ENCODE measurements at places on chromosomes 3 and 15. TPM values are rescaled to one million over a fixed set of nuclear protein-coding genes. Genes with fewer than 3 reads are reported as not detected.

GRCh38 chr15:81155375-81156218, 21.5 kb downstream of the CFAP161 start:
- no peak for DNase-seq

The SPESP1 gene
- total RNA-seq: 1.8 TPM

DNA sequence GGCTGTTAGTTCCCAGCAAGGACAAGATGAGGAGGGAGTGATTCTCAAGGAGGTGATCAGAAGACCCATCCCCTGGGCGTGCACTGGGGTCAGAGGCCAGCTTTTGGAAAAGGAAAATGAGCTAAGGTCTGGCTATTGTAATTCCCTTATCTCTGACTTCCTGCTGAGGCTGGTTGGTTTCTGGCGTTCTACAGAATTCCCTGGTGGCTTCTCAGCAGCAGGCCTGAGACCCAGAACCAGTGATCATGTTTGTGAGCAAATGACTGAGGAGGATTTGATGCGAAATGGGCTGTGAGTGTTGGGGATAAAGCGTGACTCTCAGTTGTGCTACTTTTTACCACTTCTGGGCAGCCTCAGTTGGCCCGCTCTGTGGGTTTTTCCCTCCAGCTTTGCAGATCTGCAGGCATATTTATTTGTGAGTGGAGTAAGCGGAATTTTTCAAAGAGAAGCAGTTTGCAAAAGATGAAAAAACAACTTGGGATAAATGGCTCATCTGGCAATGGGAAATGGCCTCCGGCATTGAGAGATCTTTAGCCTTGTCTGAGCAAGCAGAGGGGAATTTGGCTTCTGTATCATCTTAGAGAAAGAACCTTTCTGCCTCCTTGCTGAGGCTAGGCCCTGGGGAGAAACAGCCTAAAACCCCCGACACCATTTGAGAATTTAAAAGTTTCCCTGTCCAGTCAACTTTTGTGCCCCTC, 102.7 kb downstream of the SLCO3A1 start:
- no peak for DNase-seq

DNA sequence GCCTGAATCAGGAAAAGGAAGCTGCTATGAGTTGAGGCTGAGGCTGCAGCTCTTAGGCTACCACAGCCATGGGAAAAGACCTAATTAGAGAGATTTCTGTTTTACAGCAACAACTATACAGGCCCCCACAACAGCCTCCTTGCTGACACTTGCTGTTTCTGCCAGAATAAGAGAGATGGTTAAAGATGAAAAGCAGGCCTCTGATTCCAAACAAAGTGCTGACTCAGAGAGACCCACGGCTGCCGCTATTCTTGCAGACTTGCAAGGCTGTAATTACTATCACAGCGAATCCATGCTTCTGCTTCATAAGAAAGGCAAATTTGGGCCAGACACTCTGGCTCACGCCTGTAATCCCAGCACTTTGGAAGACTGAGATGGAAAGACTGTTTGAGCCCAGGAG, 41.8 kb downstream of the MCF2L2 start:
- no peak for DNase-seq

- DNase-seq: no peak
These were observed 79.8 kb downstream of the RHCG start for GRCh38 chr15:89416339-89417183.

- DNase-seq: no peak
These were observed 132.2 kb upstream of the BNIP2 start for GRCh38 chr15:59821286-59821685.

The MRPL3 gene
- 47.7 TPM for total RNA-seq

The CCR9 gene
- total RNA-seq: not detected

DNA sequence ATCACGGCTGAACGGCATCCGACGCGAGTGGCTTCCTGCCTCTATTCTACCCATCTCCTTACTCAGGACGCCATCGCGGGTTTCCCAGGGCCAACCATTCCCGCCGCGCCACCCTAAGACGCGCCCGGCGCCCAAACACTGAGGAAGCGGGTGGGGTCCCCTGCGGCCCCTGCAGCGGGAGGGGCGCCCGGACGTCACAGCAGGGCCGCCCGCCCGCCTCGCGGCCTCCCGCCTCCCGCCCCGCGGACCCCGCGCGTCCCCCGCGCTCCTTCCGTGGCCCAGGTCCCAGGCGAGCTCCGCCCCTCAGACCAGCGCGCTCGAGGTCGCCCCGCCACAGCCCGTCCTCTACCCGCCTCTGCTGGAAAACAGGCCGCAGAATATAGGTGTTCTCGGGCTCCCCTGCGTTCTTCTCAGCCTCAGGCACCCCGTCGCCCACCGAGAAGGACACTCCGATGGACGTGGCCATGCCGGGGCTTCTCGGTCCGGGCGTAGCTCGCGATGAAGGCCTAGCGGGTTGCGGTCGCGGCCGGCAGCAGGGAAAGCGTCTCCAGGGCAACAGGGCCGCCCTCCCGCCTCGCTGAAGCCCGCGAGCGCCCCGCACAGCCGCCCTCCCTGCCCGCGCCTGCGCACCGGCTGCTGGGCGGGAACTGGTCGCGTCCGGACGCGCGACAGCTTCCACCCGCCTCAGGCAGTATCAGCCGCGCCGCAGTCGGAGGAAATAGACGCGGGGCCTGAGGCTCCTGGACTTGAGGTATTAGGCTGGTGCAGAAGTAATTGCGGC, at the start of gene DYNLT2B:
Gene DYNLT2B, minus strand, starts transcription at position 554 of the 781 bp plus-strand sequence. Its CDS starts 88 bp downstream, at position 466.
- DNase-seq: peak; percentile 95

The TP53BP1 gene
- total RNA-seq: 33.1 TPM

DNA sequence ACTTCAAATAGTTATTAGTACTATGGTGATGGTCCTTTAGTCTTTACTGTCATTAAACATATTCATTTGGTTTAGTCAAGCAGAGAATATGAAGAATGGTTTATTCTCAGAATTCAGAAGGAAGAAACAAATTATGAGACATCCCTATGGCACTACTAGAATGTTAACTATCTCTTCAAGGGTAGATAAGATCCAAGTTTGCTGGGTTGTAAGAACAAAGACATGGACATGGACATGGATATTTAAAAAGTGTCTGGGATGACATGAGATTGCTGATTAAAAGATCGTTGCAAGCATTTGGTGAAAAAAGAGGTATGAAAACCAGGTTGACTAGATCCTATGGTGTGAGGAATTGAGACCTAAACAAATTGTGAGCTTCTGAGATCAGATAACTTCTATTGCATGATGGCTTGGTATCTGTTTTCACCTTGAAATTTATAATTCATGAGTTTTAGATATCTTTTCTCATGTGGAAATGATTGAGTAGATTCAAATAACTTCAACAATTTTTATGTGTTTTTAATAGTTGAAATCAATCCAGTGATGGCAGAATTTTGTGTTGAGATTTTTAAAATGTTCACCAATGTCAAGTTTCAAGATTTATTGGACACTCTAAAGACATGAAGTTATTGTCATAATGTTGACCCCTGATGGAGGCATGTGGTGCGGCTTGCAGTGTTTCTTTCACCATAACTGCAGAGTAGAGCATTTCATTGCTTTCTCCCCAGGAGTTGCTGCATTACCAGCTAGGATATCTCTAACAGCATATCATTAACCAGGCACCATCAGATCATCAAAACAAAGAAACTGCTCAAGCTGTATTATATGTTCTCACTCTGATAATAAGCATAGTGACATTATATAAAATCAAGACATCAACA, 72.6 kb downstream of the NAALADL2 start:
- DNase-seq: no peak

DNA sequence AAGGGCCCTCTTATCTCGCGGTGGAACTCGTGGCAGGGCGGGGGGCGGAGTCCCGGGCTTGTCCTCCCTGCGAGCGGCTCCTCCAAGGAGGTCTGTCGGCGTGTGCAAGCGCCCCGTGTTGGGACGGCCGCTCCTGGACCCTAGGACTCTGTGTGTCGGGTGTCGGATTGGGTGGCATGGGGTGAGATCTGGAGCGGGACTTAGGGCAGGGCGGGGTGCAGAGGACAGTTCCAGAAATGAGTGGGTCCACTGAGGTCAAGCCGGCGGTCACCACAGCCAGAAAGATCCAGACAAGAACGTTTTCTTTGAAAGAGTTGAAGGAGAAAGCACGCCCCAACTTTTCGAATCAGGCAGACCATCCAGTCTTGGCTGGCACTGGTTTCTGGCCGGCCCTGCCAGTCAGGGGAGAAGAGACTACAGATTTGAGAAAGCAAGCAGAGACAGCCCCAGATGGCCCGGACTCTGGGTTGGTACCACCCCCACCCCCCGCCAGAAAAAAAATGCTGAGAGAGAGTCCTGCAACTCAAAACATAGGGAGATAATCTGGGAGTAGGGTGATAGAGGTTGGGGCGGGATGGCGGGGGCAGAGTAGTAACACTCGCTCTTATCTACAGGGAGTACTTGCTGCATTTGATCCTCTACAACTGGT, 784 bp upstream of the CISH start:
- no peak for DNase-seq

Measured in cardiac septum (tissue), 1 donor.